ENCODE measurements at places on chromosomes 12 and 14. TPM values are rescaled to one million over a fixed set of nuclear protein-coding genes. Genes with fewer than 3 reads are reported as not detected.

- peak; percentile 57 for DNase-seq
Observed at GRCh38 chr12:54419088-54419887, at the start of gene ITGA5. Gene ITGA5 (minus strand): TSS chr12:54419266. CDS start chr12:54419198, 68 bp downstream.

DNA sequence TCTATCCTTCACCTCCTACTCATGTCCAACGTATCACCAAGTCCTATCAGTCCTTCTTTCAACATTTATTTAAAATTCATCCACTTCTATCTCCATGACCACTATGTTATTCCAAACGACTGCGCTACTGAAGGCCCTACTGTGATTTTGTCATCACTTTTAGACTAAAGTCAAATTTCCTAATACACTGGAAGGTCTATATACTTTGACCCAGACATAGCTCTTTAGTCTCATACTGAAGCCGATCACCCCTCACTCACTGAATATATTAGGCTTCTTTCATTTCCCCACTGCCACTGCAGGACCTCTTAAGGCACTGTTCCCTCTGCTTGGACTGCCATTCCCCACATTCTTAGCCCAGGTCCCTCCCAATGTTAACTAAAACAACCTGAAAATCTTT, 25.6 kb downstream of the SLC38A4 start:
- DNase-seq: no peak

DNA sequence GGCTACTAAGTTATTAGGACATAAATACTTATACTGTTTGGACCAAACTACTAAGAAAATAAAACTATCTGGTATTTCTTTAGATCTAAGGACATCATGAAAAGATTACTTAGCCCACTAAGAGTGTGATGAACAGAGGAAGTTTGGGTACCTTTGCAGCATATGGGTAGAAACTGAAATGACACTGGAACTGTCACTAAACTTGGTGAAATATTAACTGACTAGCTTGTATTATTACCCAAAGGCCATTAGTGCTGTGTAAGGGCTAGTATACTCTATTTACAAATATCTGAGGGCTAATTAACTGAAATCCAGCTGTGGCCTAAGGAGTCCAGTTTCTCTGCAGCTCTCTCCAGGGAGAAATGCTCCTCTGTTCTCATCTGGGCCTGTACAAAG, 45.5 kb downstream of the PAWR start:
- DNase-seq: no peak

DNAI7 gene
- total RNA-seq: not detected

- no peak for DNase-seq
Observed at GRCh38 chr14:94381149-94382030, 7.0 kb downstream of the SERPINA1 start.

FCF1 gene
- total RNA-seq: 22.7 TPM

SLC5A8 gene
- total RNA-seq: not detected

DNA sequence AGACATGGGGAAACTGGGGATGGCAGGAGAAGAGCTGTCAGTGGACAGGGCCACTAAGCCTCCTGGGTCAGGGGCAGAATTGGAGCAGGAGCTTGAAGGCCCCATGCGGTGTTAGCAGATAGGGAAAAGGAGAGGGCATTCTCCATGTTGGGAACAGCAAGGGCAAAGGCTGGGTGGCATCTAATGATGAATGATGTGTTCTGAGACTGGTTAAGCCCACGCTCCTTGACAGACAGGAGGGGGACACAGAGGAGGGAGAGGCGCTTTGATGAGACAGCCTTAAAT, 63.0 kb downstream of the CLMN start:
- DNase-seq: no peak

DNA sequence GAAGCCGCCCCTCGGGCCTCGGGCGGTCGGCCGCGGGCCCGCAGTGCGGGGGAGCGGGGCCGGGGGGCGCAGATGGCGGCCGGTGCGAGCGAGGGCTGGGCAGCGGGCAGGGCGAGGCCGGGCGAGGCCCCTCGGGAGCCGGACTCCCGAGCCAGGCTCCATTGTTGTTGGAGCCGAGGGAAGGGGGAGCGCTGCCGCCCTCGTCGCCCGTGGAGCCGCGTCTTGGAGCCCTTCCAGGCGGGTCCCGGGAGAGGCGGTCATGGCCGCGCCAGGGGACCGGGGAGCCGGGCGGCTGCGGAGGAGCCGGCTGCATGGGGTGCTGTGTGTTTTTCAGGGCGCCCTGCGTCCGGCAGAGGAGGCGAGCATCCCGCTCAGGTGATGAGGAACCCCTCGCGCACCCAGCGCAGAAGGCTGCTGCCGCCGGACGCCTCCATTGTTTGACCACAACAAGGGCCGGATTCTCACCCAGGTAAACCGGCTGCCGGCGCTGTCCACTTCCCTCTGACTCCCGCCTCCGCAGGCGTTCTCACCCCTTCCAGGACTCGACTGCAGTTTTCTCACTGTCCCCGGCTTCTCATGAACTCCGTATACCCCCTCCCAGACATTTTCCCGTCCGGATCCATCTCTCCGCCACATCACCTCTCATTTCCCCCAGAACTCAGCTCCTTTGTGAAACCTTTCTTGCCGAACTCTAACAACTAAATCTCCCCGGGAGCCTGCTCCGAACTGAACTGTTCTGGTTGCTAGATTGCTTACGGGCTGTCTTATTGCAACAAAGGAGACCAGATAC, 732 bp downstream of the ZNF664 start:
- DNase-seq: peak; percentile 18

GRCh38 chr12:197347-197746, 16.6 kb downstream of the SLC6A12 start:
- no peak for DNase-seq

Data from HT1080 (cell line).